Vagina (tissue), 2 donors: ENCODE measurements at places on chromosomes 2 and 18. TPM values are rescaled to one million over a fixed set of nuclear protein-coding genes. Genes with fewer than 3 reads are reported as not detected.
A peak's percentile ranks its signal among the peaks of the same experiment; 100 is the strongest.

PTGR3 gene
- total RNA-seq = 16.0 TPM

KLHL29 gene
- total RNA-seq = 19.4 TPM

PDCD1 gene
- 3.9 TPM for total RNA-seq

RAB6D gene
- total RNA-seq = not detected

IL36B gene
- total RNA-seq = not detected

FOXD4L1 gene
- not detected for total RNA-seq

UGT1A10 gene
- not detected for total RNA-seq

AFF3 gene
- 7.6 TPM for total RNA-seq

REG1B gene
- not detected for total RNA-seq

ITSN2 gene
- 52.5 TPM for total RNA-seq

DNA sequence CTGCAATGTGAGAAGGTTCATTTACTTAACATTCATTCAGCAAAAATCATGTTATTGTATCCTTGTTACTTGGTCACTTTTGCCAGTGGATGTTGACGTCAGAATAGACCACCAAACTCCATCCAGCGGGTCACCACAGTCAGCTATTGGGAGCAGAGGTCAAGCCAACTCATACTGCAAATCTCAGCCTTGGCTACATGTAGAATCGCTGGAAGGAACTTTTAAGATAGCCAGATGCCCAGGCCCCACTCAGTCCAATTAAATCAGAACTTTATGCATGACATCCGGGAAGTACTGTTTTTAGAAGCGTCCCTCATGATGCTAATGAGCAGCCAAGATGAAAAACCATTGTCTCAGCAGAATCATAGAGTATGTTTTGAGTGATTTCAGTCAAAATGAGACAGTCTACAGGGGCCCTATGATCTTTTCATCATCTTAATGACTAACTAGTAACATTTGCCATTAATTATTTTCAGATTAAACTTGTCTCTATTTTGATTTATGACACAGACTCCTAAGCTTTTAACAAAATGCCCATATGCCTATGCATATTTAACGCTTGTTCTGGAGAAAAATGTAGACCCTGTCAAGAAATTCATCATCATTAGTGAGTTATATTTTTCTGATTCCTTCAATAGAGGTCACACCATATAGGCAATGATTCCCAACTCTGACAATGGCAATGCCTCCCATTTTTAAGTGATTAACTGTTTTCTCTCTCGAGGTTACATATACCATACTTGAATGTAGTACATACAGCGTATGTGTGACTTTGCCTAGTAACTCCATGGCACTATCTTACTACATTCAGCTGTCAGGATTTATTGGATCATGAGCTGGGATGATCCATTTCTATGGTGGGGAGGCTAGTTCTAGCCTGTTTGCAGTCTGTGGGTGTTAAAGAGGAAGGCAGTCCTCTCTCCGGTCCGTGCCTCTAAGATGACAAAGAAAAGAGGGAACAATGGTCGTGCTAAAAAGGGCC lies 63.7 kb upstream of the CCBE1 start:
- no peak for DNase-seq
- H3K36me3 ChIP-seq = no peaks in the 10 kb centered on the region
- no peak overlapping the region for H3K27ac ChIP-seq
- no peaks in the 10 kb centered on the region for H3K27me3 ChIP-seq
- H3K4me3 ChIP-seq = no peak overlapping the region
- H3K4me1 ChIP-seq = no peaks in the 10 kb centered on the region

GRCh38 chr2:224764565-224765236 lies 48.5 kb upstream of the CCDC195 start:
- no peaks in the 10 kb centered on the region for H3K36me3 ChIP-seq
- no peaks in the 10 kb centered on the region for H3K4me1 ChIP-seq
- no peak overlapping the region for H3K4me3 ChIP-seq
- no peak overlapping the region for H3K27ac ChIP-seq

DNA sequence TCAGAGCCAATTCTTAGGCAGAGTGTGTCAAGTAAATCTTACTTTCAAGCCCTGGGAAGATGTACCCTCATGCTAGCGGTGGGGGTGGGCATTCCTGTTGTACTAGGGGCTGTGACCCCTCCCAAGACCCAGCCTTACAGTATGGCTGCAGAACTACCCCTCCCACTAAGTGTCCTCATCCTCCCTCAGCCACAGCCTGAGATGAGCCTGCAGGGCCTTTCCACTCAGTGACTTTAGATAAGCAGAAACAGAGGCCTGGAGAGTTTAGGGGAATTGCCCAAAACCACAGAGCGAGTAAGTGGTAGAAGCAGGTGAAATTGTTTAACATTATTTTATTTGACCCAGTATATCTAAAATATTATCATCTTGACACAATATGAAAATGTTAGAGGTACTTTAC lies 36.6 kb downstream of the TTC32 start:
- DNase-seq = no peak
- H3K27ac ChIP-seq = no peak overlapping the region
- H3K27me3 ChIP-seq = no peaks in the 10 kb centered on the region
- no peak overlapping the region for H3K4me3 ChIP-seq
- no peaks in the 10 kb centered on the region for H3K36me3 ChIP-seq
- H3K4me1 ChIP-seq = peaks cover 26% of the 10 kb centered on the region

DNA sequence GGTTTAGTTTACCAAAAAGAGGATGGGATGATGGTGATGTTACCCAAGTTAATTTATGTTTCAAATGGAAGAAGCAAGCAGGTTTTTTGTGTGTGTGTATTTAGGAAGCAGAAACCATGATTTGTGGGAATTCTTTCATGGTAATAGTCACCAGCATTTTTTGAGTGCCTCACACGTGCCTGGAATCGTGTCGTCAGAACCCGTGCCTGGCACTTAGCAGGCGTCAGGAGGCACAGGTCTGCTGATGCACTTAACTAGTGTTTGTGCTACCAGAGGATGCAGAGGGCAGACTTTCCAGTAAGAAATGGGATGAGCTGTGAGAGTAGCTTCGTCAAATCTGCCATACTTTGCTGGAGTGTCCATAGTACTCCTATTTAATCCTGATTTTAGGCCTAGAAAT lies 41.1 kb downstream of the LYPD6 start:
- no peak for DNase-seq
- H3K27me3 ChIP-seq = no peaks in the 10 kb centered on the region
- no peaks in the 10 kb centered on the region for H3K4me1 ChIP-seq
- no peak overlapping the region for H3K4me3 ChIP-seq
- H3K27ac ChIP-seq = no peak overlapping the region
- H3K36me3 ChIP-seq = no peaks in the 10 kb centered on the region

DNA sequence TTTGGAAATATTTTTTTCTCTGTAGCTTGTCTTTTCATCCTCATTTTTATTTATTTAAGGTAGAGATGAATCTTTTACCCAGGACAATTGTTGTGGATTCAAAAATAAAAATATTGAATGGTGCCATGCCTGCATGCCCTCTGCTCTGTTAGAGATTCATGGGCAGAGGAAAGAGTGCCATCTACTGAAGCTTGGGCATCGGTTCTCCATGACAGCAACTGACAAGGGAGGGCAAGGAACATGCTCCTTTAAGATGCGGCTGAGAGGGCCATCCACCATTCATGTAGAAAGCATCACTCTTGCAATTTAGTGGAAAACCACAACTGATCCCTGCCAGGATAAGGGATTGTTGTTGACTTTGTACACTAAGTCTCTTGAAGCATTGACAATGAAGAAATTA lies 79.9 kb downstream of the PARD3B start:
- H3K27ac ChIP-seq = no peak overlapping the region
- no peak for DNase-seq
- no peak overlapping the region for H3K4me3 ChIP-seq
- H3K27me3 ChIP-seq = no peaks in the 10 kb centered on the region

DNA sequence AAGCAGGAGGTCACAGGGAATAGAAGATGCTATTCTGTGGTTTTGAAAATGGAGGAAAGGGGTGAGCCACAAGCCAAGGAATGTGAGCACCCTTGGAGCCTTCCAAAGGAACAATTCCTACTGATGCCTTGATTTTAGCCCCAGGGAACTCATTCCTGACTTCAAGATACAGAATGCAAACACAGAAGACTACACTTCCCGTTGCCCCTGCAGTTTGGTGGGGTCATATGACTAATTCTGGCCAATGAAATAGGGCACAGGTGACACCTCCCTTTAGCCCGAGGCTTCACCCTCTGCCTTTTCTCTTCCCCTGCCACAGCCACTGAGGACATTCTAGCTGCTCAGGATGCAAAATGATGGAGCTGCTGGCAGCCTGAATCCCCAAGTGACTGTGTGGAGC lies 126.1 kb downstream of the INHBB start:
- H3K36me3 ChIP-seq = no peaks in the 10 kb centered on the region
- DNase-seq = no peak
- H3K4me3 ChIP-seq = no peak overlapping the region
- peaks cover 42% of the 10 kb centered on the region for H3K4me1 ChIP-seq

- H3K27ac ChIP-seq = peak overlapping the region; percentile 67
- no peaks in the 10 kb centered on the region for H3K27me3 ChIP-seq
- no peaks in the 10 kb centered on the region for H3K36me3 ChIP-seq
- H3K4me1 ChIP-seq = peaks cover 21% of the 10 kb centered on the region
- H3K4me3 ChIP-seq = no peak overlapping the region
Observed at GRCh38 chr2:55102056-55102812, 52.0 kb upstream of the RTN4 start.

GRCh38 chr2:216294305-216294704 lies 78.0 kb downstream of the MARCHF4 start:
- H3K36me3 ChIP-seq = no peaks in the 10 kb centered on the region
- H3K4me1 ChIP-seq = no peaks in the 10 kb centered on the region
- DNase-seq = no peak
- no peak overlapping the region for H3K27ac ChIP-seq
- H3K27me3 ChIP-seq = no peaks in the 10 kb centered on the region

DNA sequence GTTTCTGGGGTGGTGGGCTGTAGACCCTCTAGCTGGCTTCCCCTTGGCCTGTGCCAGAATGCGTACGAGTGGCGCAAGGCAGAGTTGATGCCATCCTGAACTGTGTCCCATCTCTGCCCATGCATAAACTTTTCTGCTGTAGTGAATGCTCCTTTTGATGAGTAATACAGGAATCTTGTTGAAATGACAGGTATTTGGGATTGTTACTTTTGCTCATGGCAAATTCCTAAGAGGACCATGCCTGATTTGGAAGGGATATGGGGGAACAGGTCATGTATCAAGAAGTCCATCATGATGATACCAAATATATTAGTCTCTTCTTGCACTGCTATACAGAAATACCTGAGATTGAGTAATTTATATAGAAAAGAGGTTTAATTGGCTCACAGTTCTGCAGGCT lies 648.0 kb downstream of the SLC4A3 start:
- no peaks in the 10 kb centered on the region for H3K27me3 ChIP-seq
- no peaks in the 10 kb centered on the region for H3K36me3 ChIP-seq
- peaks cover 20% of the 10 kb centered on the region for H3K4me1 ChIP-seq
- H3K27ac ChIP-seq = no peak overlapping the region
- no peak overlapping the region for H3K4me3 ChIP-seq

- H3K27me3 ChIP-seq = no peaks in the 10 kb centered on the region
- peak within 1 kb of the TSS; percentile 57 for H3K4me3 ChIP-seq
- H3K27ac ChIP-seq = peak within 1 kb of the TSS; percentile 87
- H3K36me3 ChIP-seq = no peaks in the 10 kb centered on the region
Observed at GRCh38 chr2:237859533-237860272, at the start of gene RAMP1. Gene RAMP1, plus strand, starts transcription at chr2:237859623. Its CDS starts 53 bp downstream, at chr2:237859676.

GRCh38 chr2:144495227-144496091 lies 24.5 kb downstream of the ZEB2 start:
- H3K4me3 ChIP-seq = no peak overlapping the region
- H3K36me3 ChIP-seq = no peaks in the 10 kb centered on the region
- DNase-seq = no peak
- peaks cover 38% of the 10 kb centered on the region for H3K4me1 ChIP-seq
- peak overlapping the region; percentile 41 for H3K27ac ChIP-seq

DNA sequence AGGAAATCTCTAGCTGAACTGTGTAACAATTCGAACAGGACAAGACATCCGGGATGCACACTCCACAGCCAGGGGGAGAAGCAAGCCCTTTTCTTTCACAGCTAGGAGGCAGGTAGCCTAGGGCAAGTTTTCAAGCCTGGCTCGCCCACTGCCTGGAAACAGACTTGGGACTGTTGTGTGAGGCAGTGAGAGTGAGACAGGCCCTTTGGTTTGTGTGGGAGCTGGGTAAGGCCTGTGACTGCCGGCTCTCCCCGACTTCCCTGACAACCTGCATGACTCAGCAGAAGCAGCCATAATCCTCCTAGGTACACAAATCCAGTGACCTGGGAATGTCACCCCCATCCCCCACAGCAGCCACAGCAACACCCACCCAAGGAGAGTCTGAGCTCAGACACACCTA lies 179.7 kb downstream of the WDPCP start:
- no peaks in the 10 kb centered on the region for H3K27me3 ChIP-seq
- H3K27ac ChIP-seq = no peak overlapping the region
- H3K4me3 ChIP-seq = no peak overlapping the region
- no peaks in the 10 kb centered on the region for H3K4me1 ChIP-seq
- peaks cover 8% of the 10 kb centered on the region for H3K36me3 ChIP-seq

- H3K27ac ChIP-seq = no peak overlapping the region
- no peaks in the 10 kb centered on the region for H3K36me3 ChIP-seq
- no peaks in the 10 kb centered on the region for H3K27me3 ChIP-seq
- peak; percentile 96 for DNase-seq
Observed at GRCh38 chr2:71784734-71785511, 331.6 kb downstream of the DYSF start.

GRCh38 chr2:241393524-241394196 lies 37.6 kb downstream of the FARP2 start:
- no peak overlapping the region for H3K4me3 ChIP-seq
- no peak for DNase-seq
- H3K27me3 ChIP-seq = no peaks in the 10 kb centered on the region
- peaks cover 10% of the 10 kb centered on the region for H3K4me1 ChIP-seq

DNA sequence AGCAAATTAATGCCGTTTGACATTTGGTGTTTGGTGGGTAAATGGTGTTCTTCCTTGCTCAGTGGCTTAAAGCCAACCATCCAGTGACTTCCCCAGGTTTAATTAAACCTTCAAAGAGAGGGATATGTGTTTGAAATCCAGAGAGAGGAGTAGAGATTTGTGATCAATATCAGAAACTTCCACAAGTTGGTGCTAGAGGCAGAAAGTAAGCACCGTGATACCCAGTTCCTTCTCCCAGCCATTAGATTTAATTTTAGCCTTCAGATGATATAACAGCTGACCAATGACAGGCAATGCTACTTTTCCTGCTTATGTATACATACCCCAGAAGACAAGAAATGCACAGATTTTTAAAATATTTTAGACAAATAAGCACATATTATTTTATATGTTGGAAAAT lies 398.5 kb downstream of the CDH2 start:
- DNase-seq = no peak
- no peak overlapping the region for H3K4me3 ChIP-seq
- H3K27ac ChIP-seq = no peak overlapping the region

GRCh38 chr18:45083226-45083855 lies 402.7 kb downstream of the SETBP1 start:
- no peaks in the 10 kb centered on the region for H3K36me3 ChIP-seq
- H3K4me1 ChIP-seq = no peaks in the 10 kb centered on the region
- H3K27me3 ChIP-seq = no peaks in the 10 kb centered on the region
- H3K27ac ChIP-seq = no peak overlapping the region
- H3K4me3 ChIP-seq = no peak overlapping the region
- no peak for DNase-seq

DNA sequence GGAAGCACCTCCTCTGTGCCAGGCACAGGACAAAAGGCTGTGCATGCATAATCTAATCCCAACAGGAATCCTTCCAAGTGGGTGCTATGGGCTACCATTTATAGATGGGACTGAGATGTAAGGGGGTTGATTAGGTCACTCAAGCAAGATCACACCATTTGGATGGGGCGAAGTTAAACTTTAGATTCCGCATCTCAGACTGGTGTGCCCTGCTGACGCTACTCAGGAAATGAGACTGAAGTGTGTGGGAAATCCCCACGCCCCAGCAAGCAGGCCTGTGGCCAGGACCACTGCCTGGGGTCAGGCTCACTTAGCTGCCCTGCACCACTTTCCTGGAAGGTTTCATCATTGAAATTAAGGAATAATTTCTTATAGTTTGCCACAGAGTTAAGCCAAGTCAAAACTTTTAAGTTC lies 70.5 kb upstream of the PPP1CB start:
- no peaks in the 10 kb centered on the region for H3K27me3 ChIP-seq
- no peak overlapping the region for H3K27ac ChIP-seq
- H3K36me3 ChIP-seq = no peaks in the 10 kb centered on the region
- peaks cover 14% of the 10 kb centered on the region for H3K4me1 ChIP-seq
- no peak overlapping the region for H3K4me3 ChIP-seq
